ENCODE measurements at places on chromosomes 13 and 19.

- no peak for DNase-seq
Measured at GRCh38 chr13:83563499-83563898, 318.8 kb downstream of the SLITRK1 start.

- no peak for DNase-seq
Measured at GRCh38 chr13:76163761-76164160, 527.6 kb downstream of the LMO7 start.

GRCh38 chr13:99267927-99268326, 9.7 kb upstream of the GPR18 start:
- DNase-seq, result no peak

DNA sequence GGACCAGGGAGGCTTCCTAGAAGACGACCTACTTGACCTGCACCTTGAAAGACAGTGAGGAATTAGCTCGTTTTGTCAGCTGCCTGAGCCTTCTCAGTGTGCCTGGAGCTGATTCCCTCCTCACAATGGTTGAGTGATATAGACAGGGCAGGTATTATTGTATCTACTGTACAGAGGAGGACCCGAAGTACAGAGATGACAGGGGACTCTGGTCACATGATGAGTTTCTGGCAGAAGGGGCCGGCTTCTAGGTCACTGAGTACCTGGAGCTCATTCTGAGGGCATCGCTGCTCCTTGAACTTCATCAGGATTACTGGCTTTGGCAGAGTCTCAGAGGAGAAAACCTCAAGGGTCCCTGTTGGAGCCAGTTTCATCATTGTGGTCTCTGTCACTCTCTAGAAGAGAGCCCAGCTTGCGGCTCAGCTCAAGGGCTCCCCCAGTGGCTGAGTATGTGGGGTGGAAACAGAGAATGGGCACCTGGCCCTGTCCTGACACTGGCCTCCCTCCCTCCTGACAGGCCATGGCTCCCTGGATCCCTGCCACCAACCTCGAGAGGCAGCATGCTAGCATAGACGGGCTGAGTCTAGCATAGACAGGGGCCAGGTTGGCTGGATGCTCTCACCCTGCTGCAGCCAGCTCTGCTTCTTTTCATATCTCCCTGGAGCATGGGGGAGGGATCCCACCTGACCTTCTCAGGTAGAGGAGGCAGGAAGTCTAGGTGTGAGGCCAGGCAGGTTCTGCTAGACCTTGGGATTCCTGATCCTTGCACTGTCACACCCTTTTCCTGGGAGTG, 38.7 kb downstream of the NFIX start:
- DNase-seq, result no peak

GRCh38 chr13:94435604-94436226, 43.8 kb downstream of the DCT start:
- DNase-seq, result no peak

- DNase-seq, result no peak
Measured at GRCh38 chr13:43329702-43330101, 306.3 kb downstream of the DNAJC15 start.

DNA sequence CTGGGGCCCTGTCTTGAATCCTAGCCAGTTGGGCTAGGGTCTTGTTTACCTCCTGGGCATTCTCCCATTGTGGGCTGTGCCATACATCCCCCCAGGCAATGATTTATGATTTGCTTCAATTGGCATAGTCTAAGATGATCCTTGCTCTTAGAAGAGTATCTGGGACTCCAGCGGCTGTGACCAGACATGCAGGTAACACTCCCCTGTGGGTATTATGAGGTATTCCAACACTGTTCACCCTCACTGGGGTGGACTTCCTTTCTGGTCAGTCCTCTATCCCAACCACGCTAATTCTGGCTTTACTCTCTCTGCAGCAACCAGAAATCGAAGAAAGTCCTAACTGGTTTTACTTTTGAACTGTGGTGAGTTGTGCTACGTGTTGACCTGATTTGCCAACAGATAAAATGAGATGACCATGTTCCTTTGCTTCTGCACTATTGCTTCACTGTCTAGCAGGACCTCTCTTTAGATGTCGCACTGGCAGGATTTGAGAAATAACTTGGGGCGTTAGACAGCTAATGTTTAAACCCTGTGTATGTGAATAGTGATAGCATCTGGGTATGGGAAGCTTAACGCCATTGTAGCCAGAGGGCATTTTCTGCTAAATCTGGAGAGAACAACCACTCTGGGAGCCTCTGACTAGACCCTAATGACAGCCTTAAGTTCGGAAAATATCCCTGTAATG, 6.7 kb upstream of the LRCH1 start:
- DNase-seq, result no peak

Measured in prostate gland (tissue), 2 donors.